Sciatic nerve (tissue), 2 donors: ENCODE measurements at places on chromosomes 11 and 22. TPM values are rescaled to one million over a fixed set of nuclear protein-coding genes. Genes with fewer than 3 reads are reported as not detected.

Gene OOSP4A
- not detected for total RNA-seq

Gene GRIA4
- 0.45 TPM for total RNA-seq

Gene INS
- 1.5 TPM for total RNA-seq

Gene DTX4
- 35.9 TPM for total RNA-seq

Gene MMP11
- 3.9 TPM for total RNA-seq

Gene MRGPRX4
- total RNA-seq = not detected

Gene HOATZ
- total RNA-seq = not detected

Gene GPHA2
- not detected for total RNA-seq

Gene LMO2
- total RNA-seq = 28.3 TPM

- no peak for DNase-seq
These were observed 144.9 kb downstream of the PGR start for GRCh38 chr11:100984668-100985067.

GRCh38 chr22:28395920-28396753, 283.5 kb downstream of the TTC28 start:
- DNase-seq = no peak

- no peak for DNase-seq
These were observed 4.9 kb upstream of the TAGLN start for GRCh38 chr11:117194267-117194666.

DNA sequence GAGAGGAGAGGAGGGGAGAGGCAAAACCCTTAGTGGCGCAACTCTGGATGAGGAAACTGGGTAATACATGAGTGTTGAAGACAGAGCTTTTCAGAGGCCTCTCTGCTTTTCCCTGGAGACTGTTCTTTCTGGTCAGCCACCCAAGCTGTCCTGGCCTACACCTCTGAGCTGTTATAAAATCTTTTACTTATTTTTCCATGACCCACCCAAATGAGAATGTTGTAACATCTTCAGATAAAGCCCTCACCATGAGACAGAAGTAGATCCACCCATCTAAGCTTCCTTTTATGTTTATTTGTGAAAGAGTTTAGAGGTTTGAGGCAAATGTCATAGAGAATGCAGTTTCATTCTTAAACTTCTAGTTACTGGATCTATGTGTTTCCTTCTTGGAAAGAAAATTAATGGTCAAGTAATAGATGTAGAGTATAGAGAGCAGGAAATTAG, 20.3 kb upstream of the APLP2 start:
- no peak for DNase-seq

- DNase-seq = peak; percentile 39
These were observed 187.3 kb upstream of the B3GAT1 start for GRCh38 chr11:134599299-134599771.

- DNase-seq = no peak
These were observed 842 bp downstream of the HEPACAM start for GRCh38 chr11:124934862-124935547.

- DNase-seq = no peak
These were observed 67.0 kb downstream of the IGLL5 start for GRCh38 chr22:22954656-22955055.

DNA sequence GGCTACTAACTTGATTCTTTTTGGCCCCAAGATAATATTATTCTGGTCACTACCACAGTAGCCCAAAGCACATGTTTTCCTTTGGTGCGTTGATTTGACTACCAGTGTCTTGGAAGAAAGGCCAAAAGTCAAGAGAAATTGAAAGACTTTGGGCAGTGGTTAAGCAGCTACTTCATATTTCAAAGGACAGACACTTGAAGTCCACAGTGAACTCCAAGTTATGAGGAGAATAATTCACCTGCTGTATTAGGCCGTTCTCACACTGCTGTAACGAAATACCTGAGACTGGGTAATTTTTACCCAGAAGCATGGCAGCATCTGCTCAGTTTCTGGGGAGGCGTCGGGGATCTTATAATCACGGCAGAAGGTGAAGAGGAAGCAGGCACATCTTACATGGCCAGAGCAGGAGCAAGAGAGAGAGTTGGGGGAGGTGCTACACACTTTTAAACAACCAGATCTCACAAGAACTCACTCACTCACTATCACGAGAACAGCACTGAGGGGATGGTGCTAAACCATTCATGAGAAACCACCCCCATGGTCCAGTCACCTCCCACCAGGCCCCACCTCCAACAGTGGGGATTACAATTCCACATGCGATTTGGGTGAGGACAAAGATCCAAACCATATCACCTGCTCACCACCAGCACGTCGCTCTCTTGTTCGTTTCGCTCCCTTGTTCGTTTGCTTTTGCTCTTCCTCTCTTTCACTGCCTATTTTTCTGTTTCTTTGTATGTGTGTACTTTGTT, 40.2 kb upstream of the PICALM start:
- no peak for DNase-seq

DNA sequence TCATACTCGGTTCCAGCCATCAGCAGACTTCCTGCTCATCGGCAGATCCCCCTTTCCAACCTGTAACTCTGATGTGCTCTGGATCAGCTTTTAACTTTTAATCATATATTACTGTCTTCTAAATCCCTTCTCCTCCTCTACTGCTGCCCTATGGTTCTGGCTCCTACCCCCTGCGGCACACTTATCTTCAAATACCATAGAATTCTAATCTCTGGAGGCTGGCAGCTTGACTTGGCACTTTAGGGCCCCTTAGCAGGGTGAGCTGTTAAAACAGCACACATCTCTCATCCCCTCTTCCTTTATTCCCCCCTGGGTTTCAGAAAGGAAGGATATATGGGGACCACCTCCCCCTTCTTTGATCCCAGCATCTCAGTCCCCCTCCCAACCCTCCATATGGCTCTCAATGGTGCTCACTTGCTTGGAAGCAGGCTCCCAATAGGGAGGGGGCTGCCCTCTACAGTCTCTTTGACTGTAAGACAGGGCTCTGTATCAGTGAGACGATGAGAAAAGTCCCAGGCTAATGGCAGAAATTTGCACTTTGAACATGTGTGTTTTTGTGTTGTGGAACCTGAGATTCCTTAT, 4.4 kb upstream of the CNTF start:
- no peak for DNase-seq

DNA sequence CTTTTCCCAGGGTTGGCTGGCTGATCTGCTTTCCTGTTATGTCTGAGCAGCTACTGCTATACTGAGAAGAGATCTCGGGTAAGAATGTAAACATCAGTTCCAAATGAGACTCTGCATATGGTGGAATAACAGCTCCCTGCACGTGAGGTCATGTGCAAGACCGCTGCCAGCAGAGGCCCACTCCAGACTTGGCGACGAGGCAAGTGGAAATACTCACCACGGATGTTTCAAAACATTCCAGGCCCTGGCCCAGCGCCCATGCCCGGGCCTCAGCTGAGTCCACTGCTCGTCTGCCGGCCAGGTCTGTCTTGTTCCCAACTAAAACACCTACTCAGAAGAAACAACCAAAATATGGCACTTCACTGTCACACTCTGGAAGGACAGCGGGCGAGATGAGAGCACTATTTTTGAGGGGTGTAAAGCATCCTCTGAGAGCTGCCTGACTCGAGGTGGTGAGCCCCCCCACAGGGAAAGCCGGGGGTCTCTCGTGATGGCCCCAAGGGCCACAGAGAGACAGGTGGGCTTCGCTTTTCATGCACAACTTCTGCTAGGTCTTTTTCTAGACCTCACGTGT, 13.1 kb downstream of the IFT27 start:
- DNase-seq = peak; percentile 51
